GM10248 (cell line): ENCODE measurements at places on chromosomes 16 and 17.
A peak's percentile ranks its signal among the peaks of the same experiment; 100 is the strongest.

DNA sequence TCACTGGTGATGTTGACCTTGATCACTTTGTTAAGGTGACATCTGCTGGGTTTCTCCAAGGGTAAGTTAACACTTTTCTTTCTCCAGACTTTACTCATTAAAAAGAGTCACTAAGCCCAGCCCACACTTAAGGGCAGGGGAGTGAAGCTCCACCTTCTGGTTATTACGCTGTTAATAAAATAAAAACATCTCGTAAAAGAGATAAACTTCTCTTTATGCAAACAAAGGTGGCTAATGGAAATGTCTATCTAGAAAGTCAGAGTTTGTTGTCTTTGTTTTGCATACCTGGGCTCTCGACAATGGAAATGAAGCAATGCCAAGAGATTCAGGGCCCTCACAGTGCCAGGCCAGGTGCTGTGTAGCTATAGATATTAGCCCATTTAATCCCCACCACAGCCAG is 134.4 kb downstream of the ZFHX3 start:
- no peak for DNase-seq

DNA sequence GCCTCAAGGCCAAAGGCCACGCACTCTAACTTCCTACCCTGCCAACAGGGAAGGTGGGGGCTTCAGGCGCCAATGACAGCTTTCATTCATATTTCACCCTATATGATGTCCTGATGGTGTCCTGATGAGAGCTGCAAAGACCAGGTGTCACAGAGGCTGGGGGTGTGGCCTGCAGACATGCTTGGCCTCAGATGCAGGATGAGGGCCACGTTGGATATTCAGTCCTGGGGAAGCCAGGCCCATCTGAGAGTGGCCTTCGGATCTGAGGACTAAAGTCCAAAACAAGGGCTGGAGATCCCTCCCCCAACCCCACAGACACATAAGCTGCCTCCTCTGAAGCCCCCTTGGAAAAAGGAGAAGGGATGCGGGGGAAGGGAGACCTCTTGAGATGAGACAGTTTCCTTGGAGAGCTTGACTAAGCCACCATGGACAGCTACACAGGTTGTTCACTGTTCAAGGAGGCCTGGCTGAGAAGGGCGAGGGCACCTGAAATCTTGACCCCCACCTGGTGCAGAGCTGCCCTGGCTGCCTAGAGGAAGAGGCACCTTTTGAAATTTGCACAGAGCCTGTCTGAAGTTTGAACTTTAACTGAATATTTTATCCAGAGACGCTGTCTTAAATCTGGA is 24.3 kb upstream of the GSG1L start:
- DNase-seq: no peak

- DNase-seq: no peak
These were observed 8.3 kb upstream of the KIF18B start for GRCh38 chr17:44955674-44956425.

- DNase-seq: no peak
These were observed 15.5 kb downstream of the SNF8 start for GRCh38 chr17:48928876-48929811.

DNA sequence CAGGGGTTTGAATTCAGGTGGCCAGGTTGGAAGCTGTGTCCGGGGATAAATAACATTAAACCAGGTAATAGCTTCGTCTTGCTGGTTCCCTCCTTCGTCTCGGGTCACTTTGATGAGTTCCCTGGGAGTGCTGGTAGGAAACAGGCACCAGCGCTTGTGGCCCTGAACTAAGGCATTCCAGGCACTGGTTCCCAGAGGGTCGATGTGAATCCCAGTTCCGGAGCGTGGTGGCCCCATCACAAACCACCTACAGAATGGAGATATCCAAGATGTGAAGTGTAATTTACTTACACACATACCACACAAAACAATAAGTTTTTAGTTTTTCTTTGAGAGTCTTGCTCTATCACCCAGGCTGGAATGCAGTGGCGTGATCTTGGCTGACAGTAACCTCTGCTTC is 2.6 kb downstream of the JMJD6 start:
- no peak for DNase-seq

DNA sequence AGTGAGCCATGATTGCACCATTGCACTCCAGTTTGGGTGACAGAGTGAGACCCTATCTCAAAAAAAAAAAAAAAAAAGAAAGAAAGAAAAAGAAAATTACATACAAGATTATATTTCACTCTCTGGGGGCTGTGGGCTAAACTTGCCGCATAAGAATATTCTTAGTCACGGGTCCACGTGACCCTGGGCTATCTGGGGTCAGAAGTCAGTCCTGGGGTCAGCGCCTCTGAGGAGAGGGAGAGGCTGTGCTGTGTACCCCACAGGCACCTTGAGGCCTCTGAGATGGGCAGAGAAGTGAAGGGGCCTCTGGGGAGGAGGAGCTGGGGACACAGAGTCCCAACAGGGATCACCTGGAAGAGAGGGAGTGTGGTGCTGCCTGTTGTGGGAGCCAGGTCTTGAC is 5.8 kb upstream of the CD79B start:
- no peak for DNase-seq

GRCh38 chr17:60039114-60039846 is 39.4 kb downstream of the HEATR6 start:
- DNase-seq: no peak

DNA sequence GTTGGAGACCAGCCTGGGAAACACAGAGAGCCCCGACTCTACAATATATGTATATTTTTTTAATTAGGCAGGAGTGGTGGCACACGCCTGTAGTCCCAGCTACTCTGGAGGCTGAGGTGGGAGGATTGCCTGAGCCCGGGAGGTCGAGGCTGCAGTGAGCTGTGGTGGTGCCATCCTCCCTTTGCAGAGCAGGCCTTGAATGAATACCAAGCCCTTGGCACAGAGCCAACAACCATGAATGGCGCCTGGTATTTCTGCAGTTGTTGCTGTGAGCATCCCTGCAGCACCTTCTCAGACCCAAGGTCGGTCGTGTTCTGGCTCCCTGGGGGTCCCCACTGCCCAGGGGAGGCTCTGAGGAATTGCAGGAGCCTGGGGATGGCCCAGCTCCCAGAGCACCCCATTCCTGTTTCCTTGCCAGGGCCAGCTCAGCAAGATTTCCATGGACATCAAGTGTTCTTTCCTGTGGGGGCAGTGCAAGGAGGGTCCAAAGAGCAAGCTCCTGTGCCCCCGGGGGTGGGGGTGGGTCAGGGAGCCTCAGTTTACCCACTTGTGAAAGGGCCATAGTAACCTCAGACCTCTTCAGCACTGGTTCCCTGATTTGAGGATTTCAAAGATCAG is 25.6 kb upstream of the RMI2 start:
- no peak for DNase-seq

GRCh38 chr17:57832314-57833178 is 17.3 kb downstream of the MRPS23 start:
- no peak for DNase-seq

- peak; percentile 79 for DNase-seq
These were observed 14.5 kb downstream of the C17orf100 start for GRCh38 chr17:6666077-6666521.

- DNase-seq: no peak
These were observed 24.7 kb downstream of the NSMCE1 start for GRCh38 chr16:27243725-27244362.

DNA sequence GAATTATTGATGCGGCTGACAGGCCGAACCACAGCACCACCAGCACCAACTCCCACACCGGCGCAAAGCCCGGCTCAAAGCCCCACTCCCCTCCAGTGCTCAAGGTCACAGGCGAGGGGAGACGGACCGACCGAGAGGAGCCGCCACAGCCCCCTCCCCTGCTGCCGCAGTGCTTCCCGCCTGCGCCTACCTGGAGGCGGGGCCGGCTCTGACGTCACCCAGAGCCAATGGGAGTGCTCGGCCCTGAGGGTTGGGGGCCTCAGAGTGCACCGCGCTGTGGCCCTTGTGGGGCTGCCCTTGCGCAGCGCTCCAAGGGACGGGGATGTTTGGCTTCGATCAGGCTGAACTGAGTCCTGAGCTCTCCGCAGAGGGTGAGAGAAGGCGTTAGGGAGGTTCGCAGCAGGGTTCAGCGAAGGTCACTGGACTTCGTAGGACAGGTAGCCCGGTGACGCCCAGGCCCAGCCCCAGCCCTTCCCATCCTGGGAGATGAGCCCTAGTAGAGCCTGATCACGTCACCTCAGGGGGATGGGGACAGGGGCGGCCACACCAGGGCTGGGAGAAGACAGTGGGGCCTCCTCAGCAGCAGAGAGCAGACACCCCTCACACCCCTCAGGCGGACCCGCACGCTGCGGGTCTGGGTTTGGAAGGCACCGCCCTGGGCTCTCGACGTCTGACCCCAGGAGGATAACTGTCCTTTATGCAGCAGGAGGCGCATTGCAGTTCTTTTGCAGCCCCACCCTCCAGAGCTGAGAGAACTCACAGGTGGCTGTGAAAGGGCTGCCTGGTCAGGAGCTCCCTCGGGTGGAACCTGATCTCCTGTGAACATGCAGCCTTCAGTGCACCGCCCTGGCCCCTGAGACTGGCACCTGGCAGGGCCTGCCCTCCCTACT is 1.5 kb downstream of the NDRG4 start:
- peak; percentile 26 for DNase-seq

- no peak for DNase-seq
These were observed 6.8 kb downstream of the PIEZO1 start for GRCh38 chr16:88778271-88778525.

DNA sequence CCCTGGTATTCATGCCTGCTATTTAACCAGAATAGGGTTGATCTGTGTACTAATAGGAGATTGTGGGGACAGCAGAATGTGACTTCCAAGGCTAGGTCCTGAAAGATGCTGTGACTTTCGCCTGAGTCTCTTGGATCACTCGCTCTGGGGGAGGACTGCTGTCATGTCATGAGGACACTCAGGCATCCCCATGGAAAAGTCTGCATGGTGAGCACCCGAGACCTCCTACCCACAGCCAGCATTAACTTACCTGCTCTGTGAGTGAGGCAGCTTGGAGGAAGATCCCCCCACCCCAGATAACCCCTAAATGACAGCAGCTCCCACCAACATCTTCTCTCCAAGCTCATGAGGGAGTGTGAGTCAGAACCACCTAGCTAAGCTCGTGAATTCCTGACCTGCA is 30.3 kb upstream of the C16orf78 start:
- DNase-seq: no peak

DNA sequence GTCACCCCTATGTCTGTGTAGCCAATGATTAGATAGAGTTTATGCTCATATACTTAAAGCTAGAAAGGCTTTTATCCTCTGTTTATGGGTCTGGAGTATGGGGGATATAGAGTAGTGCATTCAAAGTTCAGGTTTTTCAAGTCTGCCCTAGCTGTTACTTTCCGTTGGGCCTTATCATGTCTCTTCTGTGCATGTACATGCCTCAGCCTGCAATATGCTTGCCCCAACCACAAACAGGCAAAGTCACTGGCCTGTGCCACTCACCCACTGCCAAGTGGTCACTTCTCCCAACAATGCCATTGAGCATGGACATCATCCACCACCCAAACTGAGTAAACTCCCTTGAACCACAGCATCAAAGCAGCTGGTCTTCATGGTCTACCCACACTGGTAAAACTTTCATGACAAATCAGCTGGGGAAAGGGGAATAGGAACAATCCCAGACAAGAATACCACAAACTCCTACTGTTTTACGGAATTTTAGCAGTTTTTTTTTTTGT is 70.3 kb upstream of the C17orf78 start:
- DNase-seq: no peak

- no peak for DNase-seq
These were observed 17.6 kb downstream of the GTF3C1 start for GRCh38 chr16:27531826-27532800.

DNA sequence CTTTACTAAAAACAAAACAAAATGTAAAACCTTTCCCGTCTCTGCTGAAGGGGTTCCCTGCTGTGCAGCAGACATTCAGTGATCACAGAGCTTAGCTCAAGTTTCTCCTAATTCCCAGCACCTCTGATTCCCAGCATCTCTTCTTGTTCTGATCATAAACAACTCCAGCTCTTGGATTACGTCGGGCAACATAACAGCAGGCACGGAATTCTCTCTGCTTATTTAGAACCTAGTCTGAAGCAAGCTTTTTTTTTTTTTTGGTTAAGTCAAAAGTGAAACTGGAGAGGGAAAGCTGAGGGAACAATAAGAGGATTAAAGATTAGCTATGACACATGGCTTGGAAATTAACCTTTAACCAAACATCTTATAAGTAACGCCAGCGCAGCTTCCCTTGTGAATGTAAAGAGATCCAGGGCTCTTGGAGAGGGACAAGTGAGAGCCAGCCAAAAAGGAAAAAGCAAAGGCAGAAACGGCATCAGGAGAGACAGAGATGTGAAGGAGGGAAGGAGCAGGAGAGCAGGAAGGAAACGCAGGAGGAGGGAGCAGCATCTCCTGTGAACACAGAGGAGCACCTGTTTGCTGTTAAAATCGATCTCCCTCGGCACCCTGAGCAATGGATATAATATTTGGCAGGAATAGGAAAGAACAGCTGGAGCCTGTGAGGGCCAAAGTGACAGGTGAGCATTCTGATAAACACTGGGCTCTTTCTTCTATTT is at the start of gene BCO1:
BCO1 (plus strand) TSS at position 394 of the 716 bp plus-strand sequence; CDS start at position 614, 220 bp downstream.
- no peak for DNase-seq

GRCh38 chr16:80142281-80142680 is 398.5 kb upstream of the DYNLRB2 start:
- no peak for DNase-seq

GRCh38 chr16:54270711-54271110 is 15.9 kb downstream of the IRX3 start:
- no peak for DNase-seq

DNA sequence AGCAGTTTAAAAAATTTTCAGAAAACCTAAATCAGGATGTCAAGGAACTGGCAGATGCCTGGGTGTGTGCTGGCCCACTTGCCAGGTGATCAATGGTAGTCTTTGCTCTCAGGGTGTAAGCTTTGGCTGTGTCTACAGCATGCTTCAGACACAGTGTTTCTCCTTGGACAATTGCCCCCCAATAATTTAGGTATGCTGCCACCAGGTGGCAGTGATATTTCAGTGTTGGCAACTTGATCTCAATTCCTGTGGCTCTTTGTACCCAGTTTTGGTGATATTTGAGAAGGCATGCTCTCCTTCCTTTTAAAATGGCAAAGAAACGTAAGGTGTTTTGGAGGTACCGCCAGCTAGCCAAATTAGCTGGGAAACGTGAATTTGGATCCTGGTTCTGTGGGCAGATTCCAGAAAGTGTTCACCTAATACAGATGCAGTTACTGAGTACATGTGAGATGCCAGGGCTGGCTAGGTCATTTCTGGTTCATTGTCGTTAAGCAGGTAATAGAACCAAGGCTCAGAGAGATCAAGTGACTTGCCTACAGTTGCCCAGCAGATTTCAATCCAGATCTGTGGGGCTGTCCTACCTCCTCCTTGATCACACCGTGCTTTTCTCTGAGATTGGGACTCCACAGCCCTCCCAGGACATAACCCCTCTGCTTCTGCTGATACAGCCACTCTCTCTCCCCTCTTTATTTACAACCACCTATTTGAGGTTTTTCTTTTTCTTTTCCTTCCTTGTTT is 155.6 kb upstream of the PLCG2 start:
- peak; percentile 66 for DNase-seq

- peak; percentile 81 for DNase-seq
These were observed 7.4 kb downstream of the CDK5RAP3 start for GRCh38 chr17:47978324-47978723.
